ENCODE measurements at places on chromosomes 3 and 15. TPM values are rescaled to one million over a fixed set of nuclear protein-coding genes. Genes with fewer than 3 reads are reported as not detected.

NR2F2 gene
- total RNA-seq: not detected

RHCG gene
- not detected for total RNA-seq

LEKR1 gene
- total RNA-seq: 0.40 TPM

LMCD1 gene
- 2.2 TPM for total RNA-seq

APBA2 gene
- total RNA-seq: 16.2 TPM

LRRC31 gene
- not detected for total RNA-seq

GMPS gene
- total RNA-seq: 128 TPM

DNAH12 gene
- 0.08 TPM for total RNA-seq

NR1I2 gene
- total RNA-seq: 0.55 TPM

ZNF662 gene
- total RNA-seq: 0.86 TPM

CSPG4 gene
- 0.02 TPM for total RNA-seq

SOX14 gene
- total RNA-seq: not detected

RARB gene
- not detected for total RNA-seq

LTF gene
- total RNA-seq: not detected

ITGA11 gene
- 0.19 TPM for total RNA-seq

ABI3BP gene
- not detected for total RNA-seq

ZNF80 gene
- total RNA-seq: 1.6 TPM

FBXW12 gene
- total RNA-seq: not detected

ONECUT1 gene
- not detected for total RNA-seq

MAP1A gene
- total RNA-seq: 0.82 TPM

ATP13A5 gene
- not detected for total RNA-seq

CACNA2D2 gene
- 0.67 TPM for total RNA-seq

WDR72 gene
- total RNA-seq: not detected

IL17RB gene
- 0.36 TPM for total RNA-seq

KLHL40 gene
- total RNA-seq: not detected

CHDH gene
- 0.42 TPM for total RNA-seq

ACKR4 gene
- total RNA-seq: not detected

RAB27A gene
- total RNA-seq: 229 TPM

SLCO2A1 gene
- not detected for total RNA-seq

ALAS1 gene
- 71.7 TPM for total RNA-seq

ZPLD1 gene
- not detected for total RNA-seq

ZNF619 gene
- total RNA-seq: 7.5 TPM

NME9 gene
- not detected for total RNA-seq

CCDC54 gene
- total RNA-seq: not detected

C3orf80 gene
- 0.06 TPM for total RNA-seq

GOLGA6D gene
- not detected for total RNA-seq

IDH3A gene
- 143 TPM for total RNA-seq

CCRL2 gene
- 3.0 TPM for total RNA-seq

FMN1 gene
- 0.13 TPM for total RNA-seq

ZNF148 gene
- total RNA-seq: 34.7 TPM

ROPN1B gene
- total RNA-seq: not detected

RASL12 gene
- not detected for total RNA-seq

TMEM42 gene
- total RNA-seq: 9.4 TPM

EFCAB12 gene
- total RNA-seq: 0.67 TPM

FAM227B gene
- total RNA-seq: 3.8 TPM

SHC4 gene
- total RNA-seq: 10.7 TPM

TRIM59 gene
- 33.0 TPM for total RNA-seq

GOLGA8R gene
- 0.52 TPM for total RNA-seq

DCLK3 gene
- not detected for total RNA-seq

GMNC gene
- not detected for total RNA-seq

CCR2 gene
- 0.42 TPM for total RNA-seq

P3H2 gene
- not detected for total RNA-seq

TRIM42 gene
- total RNA-seq: not detected

ITIH3 gene
- not detected for total RNA-seq

WWTR1 gene
- 1.2 TPM for total RNA-seq

Data from activated CD8-positive, alpha-beta memory T cell treated with anti-CD3 and anti-CD28 coated beads for 36 hours (primary cell).